ENCODE measurements at places on chromosomes 12 and 14. TPM values are rescaled to one million over a fixed set of nuclear protein-coding genes. Genes with fewer than 3 reads are reported as not detected.

The RBP5 gene
- total RNA-seq = not detected

The BICDL1 gene
- total RNA-seq = not detected

The GALNT6 gene
- total RNA-seq = 4.8 TPM

The WSCD2 gene
- not detected for total RNA-seq

The SLCO1B1 gene
- not detected for total RNA-seq

The CD4 gene
- total RNA-seq = 0.75 TPM

The BMP4 gene
- 15.2 TPM for total RNA-seq

The CLECL1 gene
- total RNA-seq = not detected

The TTC8 gene
- total RNA-seq = 41.3 TPM

The SERPINA1 gene
- not detected for total RNA-seq

The GALC gene
- total RNA-seq = 21.3 TPM

The C14orf39 gene
- total RNA-seq = not detected

The PLEKHH1 gene
- total RNA-seq = 0.12 TPM

The KCNMB4 gene
- 2.4 TPM for total RNA-seq

The PITPNM2 gene
- 3.3 TPM for total RNA-seq

The RTL1 gene
- not detected for total RNA-seq

The NUBPL gene
- 11.9 TPM for total RNA-seq

The KLHL33 gene
- not detected for total RNA-seq

The MGP gene
- 5,324 TPM for total RNA-seq

The GALNT9 gene
- 0.81 TPM for total RNA-seq

The LBHD2 gene
- total RNA-seq = not detected

The FOXN4 gene
- not detected for total RNA-seq

The ANKRD9 gene
- total RNA-seq = 11.4 TPM

The B3GNT4 gene
- total RNA-seq = not detected

The OR6C68 gene
- not detected for total RNA-seq

The C1QL4 gene
- not detected for total RNA-seq

The HIF1A gene
- total RNA-seq = 403 TPM

The DDIT3 gene
- total RNA-seq = 19.4 TPM

The SPATA7 gene
- total RNA-seq = 16.2 TPM

The ASIC1 gene
- 20.7 TPM for total RNA-seq

The RNASE2 gene
- not detected for total RNA-seq

The TTC6 gene
- not detected for total RNA-seq

The BDKRB2 gene
- total RNA-seq = 6.7 TPM

The CCDC196 gene
- total RNA-seq = not detected

The LRP1-AS gene
- not detected for total RNA-seq

The MYH6 gene
- total RNA-seq = not detected

The PZP gene
- total RNA-seq = not detected

The IL26 gene
- total RNA-seq = not detected

The HCAR1 gene
- 1.6 TPM for total RNA-seq

The HOXC11 gene
- total RNA-seq = not detected

The POU6F1 gene
- 3.3 TPM for total RNA-seq

The EID3 gene
- total RNA-seq = 4.7 TPM

The TGFB3 gene
- total RNA-seq = 26.2 TPM

The GLIPR1 gene
- total RNA-seq = 18.2 TPM

The SPTLC2 gene
- total RNA-seq = 12.4 TPM

The STAC3 gene
- total RNA-seq = 0.20 TPM

The RDH5 gene
- total RNA-seq = 34.8 TPM

The SMOC1 gene
- 1.8 TPM for total RNA-seq

The MYF5 gene
- total RNA-seq = not detected

The PSMC6 gene
- total RNA-seq = 69.0 TPM

The AHNAK2 gene
- total RNA-seq = 56.9 TPM

The TEX22 gene
- total RNA-seq = 0.44 TPM

The KCNK13 gene
- total RNA-seq = not detected

The CLEC4C gene
- total RNA-seq = not detected

The OR4N5 gene
- not detected for total RNA-seq

The EXD2 gene
- 12.4 TPM for total RNA-seq
